ENCODE measurements at places on chromosomes 12 and 14. TPM values are rescaled to one million over a fixed set of nuclear protein-coding genes. Genes with fewer than 3 reads are reported as not detected.

NAB2 gene
- 16.0 TPM for total RNA-seq

HOXC5 gene
- total RNA-seq = 2.0 TPM

RBP5 gene
- total RNA-seq = not detected

DLGAP5 gene
- total RNA-seq = 1.9 TPM

KLRB1 gene
- not detected for total RNA-seq

PAX9 gene
- 0.49 TPM for total RNA-seq
